ENCODE measurements at places on chromosomes 11 and 22.

GRCh38 chr11:122393209-122393860 is 262.2 kb upstream of the UBASH3B start:
- no peak for DNase-seq

DNA sequence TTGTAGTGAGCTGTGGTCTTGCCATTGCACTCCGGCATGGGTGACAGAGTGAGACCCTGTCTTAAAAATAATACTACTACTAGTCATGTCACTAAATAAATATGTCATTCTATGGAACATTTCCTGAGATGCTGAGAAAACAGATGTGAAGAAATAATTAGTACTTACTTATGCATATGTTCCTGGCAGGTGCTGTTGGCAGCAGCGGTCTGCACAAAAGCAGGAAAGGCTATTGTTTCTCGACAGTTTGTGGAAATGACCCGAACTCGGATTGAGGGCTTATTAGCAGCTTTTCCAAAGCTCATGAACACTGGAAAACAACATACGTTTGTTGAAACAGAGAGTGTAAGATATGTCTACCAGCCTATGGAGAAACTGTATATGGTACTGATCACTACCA is 8.8 kb downstream of the ARCN1 start:
- no peak for DNase-seq

DNA sequence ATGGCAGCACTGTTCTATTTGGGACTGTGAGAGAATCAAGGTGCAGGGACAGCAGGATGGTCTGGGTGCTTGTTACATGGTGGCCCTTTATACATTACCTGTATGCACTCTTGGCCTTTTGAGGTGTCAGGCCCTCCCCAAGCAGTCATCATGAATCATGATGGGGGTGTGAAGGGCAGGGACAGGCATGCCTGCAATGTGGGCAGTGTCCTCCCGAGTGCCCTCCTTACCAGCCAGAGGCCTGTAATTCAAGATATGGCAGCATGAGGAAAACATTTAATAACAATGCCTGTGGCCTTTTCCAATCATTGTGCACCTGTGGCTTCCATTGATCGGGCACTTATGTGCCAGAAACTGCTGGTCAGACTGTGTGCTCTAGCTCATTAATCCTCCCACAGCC is 25.5 kb upstream of the CYP2D6 start:
- no peak for DNase-seq

DNA sequence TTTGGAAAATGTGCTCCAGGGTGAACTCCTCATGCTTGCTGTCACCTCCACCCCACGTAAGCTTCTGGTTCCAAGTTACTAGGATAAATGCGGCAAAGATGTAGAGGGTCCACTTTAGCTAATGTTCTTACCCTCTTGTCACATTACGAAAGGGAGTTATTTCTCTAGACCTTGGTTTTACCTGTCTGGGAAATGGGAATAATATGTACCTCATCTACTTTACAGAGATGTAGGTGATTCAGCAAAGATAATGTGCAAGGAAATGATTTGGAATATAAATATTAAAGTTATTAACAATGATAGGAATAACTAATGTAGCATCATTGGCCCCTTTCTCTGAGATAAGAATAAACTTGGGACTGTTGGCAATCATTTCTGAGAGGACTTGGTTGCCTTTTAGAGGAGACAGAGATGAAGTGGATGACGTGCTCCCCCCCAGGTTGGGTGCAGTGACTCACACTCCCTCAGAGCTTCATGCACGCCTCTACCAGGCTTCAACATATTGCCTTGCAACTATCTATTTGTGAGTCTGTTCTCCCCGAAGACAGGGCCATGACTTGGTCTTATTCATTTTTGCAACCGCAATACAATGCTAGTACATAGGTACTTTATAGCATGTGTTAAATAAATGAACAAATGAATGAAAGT is 97.1 kb downstream of the ME3 start:
- DNase-seq = no peak

- DNase-seq = no peak
Measured at GRCh38 chr22:34015642-34016041, 95.4 kb upstream of the LARGE1 start.

GRCh38 chr11:64852804-64853509 is 8.5 kb upstream of the CDC42BPG start:
- peak; percentile 34 for DNase-seq

DNA sequence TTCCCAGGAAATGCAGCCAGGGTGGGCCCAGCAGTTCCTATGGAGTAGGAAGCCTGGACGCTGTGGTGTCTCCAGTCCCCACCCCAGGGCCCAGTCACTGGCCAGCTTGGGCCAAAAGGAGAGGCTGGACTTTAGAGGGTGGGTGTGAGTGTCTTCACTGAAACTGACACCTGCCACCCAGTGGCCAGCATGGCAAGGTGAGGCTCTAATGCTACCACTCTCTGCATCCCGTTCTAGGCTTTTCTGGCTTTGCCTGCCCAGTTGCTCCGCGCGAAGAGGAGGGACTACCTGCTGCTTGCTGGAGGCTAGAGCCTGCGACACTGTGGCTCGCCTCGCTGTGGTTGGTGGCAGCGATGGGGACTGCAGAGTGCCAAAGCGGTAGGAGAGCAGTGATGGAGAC is 35.4 kb downstream of the C22orf42 start:
- DNase-seq = no peak

GRCh38 chr22:36682811-36683210 is 20.7 kb downstream of the CACNG2 start:
- no peak for DNase-seq

- no peak for DNase-seq
Measured at GRCh38 chr11:126790550-126791081, 210.0 kb downstream of the KIRREL3 start.

DNA sequence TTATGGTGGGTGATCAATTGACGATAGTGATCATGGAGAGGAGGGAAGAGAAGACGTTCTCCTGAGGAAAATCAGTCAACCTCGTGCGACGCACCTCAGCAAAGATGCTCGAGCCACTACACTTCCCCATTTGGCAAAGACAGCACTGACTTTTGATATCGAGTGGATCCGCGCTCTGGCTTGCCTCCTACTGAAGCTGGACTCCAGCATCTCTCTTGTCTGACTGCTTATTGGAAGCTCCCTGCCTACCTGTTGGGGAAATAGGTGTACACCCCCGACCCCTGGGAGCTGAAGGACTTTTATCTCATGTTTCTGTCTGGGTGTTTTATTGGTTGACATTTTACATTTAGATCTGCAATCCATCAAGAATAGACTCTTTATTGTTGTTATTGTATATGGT is 476.8 kb upstream of the B3GAT1 start:
- DNase-seq = no peak

GRCh38 chr11:134243913-134244312 is 9.2 kb downstream of the THYN1 start:
- DNase-seq = no peak

DNA sequence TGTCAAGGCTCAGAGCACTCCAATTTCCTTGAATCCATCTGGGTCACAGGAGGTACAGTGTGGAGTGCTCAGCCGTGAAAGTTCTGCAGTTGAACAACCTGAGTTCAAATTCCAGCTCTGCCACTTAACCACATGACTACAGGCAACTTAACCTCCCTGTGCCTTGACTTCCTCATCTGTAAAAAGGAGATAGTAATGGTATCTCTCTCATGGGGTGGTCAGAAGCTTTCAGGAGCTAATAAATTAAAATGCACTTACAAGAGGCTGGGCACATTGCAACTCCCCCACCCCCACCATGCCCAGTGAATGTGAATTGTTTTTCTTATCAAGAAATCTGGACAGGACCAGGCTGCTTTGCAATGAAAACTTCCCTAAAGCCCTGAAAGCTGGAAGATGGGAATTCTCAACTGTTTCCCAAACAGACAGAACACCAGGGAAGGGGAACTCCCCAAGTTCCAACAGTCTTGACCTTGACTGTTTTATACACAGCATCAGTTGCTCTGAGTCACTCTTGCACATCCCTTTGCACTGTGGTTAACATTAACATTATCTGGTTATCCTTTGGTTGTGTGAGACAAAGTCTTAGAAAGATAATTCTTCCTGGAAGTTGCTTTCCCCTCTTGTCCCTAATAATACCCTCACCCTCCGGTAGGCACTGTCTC is 137.0 kb downstream of the SLC1A2 start:
- DNase-seq = peak; percentile 37

DNA sequence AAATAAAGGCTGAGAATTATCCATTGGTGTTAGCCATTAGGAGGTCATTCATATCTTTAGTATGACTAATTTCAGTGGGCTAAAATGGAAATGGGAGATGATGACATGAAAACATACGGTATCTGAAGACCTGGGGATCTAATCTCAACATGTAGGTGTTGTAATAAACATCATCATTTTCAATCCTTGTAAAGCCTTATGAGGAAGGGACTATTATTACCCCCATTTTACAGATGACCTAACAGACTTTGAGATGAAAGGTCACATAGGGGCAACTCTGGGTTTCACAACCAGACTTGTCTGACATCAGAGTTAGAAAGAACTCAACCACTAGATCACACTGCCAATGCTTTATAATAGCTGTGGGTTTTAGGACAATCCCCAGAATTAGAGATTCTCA is 34.8 kb upstream of the TMEM135 start:
- DNase-seq = no peak

DNA sequence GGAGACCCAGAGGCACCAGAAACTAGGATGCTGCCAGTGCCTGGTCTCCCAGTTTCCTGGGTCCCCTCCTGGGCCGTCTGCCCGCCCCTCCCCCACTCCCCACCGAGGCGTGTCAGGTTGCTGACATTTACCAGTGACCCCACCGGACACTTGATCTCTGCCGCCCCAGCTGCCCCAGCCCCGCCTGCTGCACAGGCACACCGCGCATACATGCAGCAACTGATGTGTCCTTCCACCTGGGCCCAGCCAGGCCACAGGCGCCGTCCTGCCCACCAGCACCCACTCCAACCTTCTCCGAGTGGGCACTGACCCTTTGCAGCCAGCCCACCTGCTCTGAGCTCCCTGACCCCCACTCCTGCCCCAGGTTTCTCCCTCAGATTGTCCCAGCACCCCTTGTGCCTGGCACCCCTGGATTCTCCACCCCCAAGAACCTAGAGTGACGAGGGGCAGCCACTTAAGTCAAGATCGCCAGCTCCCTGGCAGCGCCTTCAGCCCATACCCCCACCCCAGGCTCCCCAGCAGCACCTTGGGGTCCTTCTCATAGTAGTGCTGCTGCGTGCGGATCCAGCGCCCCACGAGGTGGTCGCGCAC is 548 bp downstream of the PYGM start:
- DNase-seq = no peak

GRCh38 chr11:65634109-65634436 is 3.8 kb upstream of the SIPA1 start:
- DNase-seq = no peak
